ENCODE measurements at places on chromosomes 7 and 10. TPM values are rescaled to one million over a fixed set of nuclear protein-coding genes. Genes with fewer than 3 reads are reported as not detected.

The IL2RA gene
- total RNA-seq, result not detected

GRCh38 chr7:74344786-74345185 is 55.6 kb downstream of the CLIP2 start:
- no peaks in the 10 kb centered on the region for H3K27me3 ChIP-seq
- no peaks in the 10 kb centered on the region for H3K4me1 ChIP-seq
- no peak overlapping the region for H3K27ac ChIP-seq
- no peak for DNase-seq
- H3K4me3 ChIP-seq, result no peak overlapping the region

- no peaks in the 10 kb centered on the region for H3K27me3 ChIP-seq
- no peak overlapping the region for H3K27ac ChIP-seq
- H3K4me3 ChIP-seq, result no peak overlapping the region
- no peak for DNase-seq
Observed at GRCh38 chr10:33363106-33363505, 28.6 kb upstream of the NRP1 start.

DNA sequence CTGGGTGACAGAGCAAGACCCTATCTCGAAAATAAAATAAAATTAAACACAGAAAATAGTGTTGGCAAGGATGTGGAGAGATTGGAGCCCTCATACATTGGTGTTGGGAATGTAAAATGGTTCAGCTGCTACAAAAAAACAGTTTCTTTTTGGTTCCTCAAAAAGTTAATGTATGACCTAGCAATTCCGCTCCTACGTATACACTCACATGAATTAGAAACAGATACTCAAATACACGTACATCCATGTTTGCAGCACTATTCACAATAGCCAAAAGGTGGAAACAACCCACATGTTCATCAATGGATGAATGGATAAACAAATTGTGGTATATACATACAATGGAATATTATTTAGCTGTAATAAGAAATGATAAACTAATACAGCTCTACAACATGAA is 28.4 kb upstream of the CHCHD3 start:
- H3K27ac ChIP-seq, result no peak overlapping the region
- H3K4me1 ChIP-seq, result no peaks in the 10 kb centered on the region
- DNase-seq, result no peak
- no peaks in the 10 kb centered on the region for H3K36me3 ChIP-seq
- no peak overlapping the region for H3K4me3 ChIP-seq

The SPDYE2 gene
- not detected for total RNA-seq

DNA sequence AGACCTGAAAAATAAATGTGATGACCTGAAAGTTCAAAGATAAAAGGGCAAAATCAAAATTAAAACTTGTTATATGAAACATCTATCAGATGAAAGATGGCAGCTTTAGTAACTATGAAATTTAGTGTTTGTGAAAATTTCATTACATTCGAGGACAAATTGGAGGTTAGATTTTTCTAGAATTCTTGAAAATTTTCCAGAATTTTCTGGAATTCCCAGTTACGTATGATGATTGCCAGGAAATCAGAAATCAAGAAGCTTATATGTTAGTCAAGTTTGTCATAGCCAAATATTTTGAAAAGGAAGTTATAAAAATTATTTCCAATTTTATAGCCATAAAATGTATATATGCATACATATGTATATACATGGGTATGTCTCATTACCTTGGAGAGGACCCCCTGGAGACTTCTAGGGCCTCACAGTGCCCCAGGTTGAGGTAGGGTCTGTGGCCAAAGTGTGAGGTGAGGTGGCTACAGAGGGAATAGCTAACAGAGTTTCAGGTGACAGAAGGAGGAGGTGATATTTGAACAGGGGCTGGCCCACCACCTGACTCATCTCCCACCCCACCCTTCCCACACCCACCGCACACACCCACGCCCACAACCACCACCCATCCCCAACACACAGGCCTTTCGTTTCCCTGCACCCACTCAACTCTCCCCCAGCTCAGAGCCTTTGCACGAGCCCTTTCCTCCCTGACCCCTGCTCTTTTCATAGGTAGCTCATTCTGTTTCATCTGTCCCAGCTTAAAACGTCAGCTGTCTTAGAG is 21.5 kb downstream of the C10orf105 start:
- H3K4me1 ChIP-seq, result no peaks in the 10 kb centered on the region
- no peaks in the 10 kb centered on the region for H3K27me3 ChIP-seq
- no peak overlapping the region for H3K4me3 ChIP-seq
- H3K36me3 ChIP-seq, result no peaks in the 10 kb centered on the region
- no peak overlapping the region for H3K27ac ChIP-seq
- DNase-seq, result no peak

GRCh38 chr7:64869121-64869725 is 33.9 kb upstream of the ZNF273 start:
- DNase-seq, result no peak
- no peaks in the 10 kb centered on the region for H3K27me3 ChIP-seq
- H3K4me1 ChIP-seq, result no peaks in the 10 kb centered on the region

The ELN gene
- 14.8 TPM for total RNA-seq

The GPNMB gene
- 14.7 TPM for total RNA-seq

The GFRA1 gene
- 26.7 TPM for total RNA-seq

DNA sequence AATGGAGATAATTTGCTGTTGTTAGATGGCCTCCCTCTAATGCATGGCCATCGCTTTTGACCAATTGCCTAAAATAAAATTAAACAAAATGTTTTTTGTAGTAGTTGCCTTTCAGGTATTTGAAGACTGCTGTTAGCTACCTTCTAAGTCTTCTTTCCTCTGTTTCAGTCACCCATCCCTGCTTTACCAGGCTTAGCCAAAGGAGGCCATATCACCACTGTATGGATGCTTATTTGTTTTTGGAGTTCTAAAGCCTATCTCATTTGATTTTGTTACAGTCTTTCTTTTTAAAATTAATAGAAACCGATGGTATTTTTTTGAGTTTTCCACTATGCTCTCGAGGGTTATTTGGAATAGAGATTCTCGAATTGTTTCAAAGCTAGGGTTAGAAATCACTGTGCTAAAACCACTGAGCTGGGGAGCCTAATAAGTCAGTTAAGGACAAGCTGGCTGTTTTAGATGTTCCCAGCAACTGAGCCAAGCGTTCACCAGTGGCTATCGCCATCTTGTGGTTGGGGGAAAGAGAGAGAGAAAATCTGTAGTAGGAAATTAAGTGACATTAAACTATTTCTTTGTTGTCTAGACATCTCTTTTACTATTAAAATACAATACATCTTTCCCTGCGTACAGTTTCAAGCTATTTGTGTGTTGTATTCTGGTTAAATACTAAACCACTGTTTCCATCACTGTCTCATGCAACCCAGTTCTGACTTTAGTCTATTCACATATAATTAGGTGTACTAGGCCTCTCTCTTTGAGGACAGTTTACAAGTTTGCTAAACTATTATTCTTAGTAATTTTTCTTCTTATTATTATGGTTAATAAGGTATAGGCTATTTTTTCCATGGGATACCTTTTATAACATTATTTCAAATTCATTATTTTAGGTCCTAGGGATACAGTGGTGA is 52.2 kb downstream of the GPR158 start:
- no peaks in the 10 kb centered on the region for H3K27me3 ChIP-seq
- H3K36me3 ChIP-seq, result no peaks in the 10 kb centered on the region
- DNase-seq, result no peak
- no peak overlapping the region for H3K27ac ChIP-seq

The TMEM270 gene
- total RNA-seq, result not detected

DNA sequence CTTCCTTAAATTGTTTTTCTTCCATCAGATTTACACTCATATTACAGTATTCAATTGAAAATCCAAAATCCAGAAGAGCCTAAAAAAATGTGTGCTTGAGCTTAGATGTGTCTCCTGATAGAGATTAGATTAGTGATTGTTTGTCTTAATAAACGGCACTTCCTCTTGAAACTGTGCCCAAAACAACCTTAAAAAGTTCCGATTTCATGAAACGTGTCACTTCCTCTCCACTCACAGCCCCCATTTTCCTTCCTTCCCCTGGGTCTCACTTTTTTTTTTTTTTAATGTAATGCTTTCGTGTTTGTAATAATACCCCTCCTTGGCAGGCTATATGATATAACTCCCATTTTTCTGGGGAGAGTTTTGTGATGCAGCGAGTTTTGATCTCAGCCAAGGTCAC is 114.8 kb upstream of the ADO start:
- no peak overlapping the region for H3K27ac ChIP-seq
- H3K4me3 ChIP-seq, result no peak overlapping the region
- no peak for DNase-seq
- H3K27me3 ChIP-seq, result no peaks in the 10 kb centered on the region
- H3K4me1 ChIP-seq, result no peaks in the 10 kb centered on the region

The SHTN1 gene
- total RNA-seq, result 0.90 TPM
